ENCODE measurements at places on chromosomes 3 and 15.

DNA sequence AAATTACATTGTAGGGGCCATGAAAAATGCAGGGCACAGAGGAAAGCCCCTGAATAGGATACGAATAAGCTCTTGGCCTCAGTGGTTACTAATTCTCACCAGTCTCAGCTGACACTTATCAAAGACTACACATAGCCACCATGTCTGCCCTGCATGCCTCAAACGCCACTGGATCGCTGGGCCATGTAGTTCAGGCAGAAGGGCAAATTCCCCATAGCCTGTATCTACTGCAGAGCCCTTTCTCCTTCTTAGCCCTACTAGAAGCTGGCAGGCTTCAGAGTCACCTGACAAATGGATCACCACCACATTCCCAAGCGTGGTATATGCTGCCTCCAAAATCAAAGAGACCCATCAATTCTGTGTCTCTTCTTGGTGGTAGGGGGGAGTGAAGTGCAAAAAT lies 177.4 kb downstream of the MINAR1 start:
- DNase-seq: no peak

GRCh38 chr3:66371432-66371831 lies 129.4 kb downstream of the LRIG1 start:
- no peak for DNase-seq

- DNase-seq: no peak
Observed at GRCh38 chr15:73751511-73751898, 1.6 kb downstream of the INSYN1 start.

- no peak for DNase-seq
Observed at GRCh38 chr3:60555686-60556354, 695.4 kb downstream of the FHIT start.

- no peak for DNase-seq
Observed at GRCh38 chr15:63022181-63022580, 20.4 kb upstream of the TPM1 start.

DNA sequence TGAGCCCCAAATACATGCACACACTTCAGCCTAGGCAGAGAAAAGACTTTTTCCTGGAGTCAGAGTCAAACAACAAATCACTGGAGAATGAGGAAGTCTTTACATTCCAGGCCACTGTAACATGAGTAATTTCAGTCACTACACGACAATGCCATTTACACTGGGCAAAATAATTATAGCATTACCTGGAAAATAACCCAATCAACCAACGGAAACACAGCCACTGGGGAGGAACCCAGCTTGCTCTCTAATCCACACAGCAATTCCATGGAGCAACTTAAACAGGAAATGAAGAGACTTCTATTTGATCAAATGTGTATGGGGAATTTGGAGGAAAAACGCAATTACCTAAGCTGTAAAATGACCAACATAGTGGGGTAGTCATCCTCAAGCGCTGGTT lies 15.2 kb downstream of the FSTL1 start:
- DNase-seq: no peak

- no peak for DNase-seq
Observed at GRCh38 chr15:101198800-101199199, 53.0 kb downstream of the CHSY1 start.

GRCh38 chr3:179304605-179305004 lies 18.2 kb upstream of the ZNF639 start:
- DNase-seq: no peak

GRCh38 chr3:15591928-15592327 lies 9.4 kb downstream of the HACL1 start:
- no peak for DNase-seq

DNA sequence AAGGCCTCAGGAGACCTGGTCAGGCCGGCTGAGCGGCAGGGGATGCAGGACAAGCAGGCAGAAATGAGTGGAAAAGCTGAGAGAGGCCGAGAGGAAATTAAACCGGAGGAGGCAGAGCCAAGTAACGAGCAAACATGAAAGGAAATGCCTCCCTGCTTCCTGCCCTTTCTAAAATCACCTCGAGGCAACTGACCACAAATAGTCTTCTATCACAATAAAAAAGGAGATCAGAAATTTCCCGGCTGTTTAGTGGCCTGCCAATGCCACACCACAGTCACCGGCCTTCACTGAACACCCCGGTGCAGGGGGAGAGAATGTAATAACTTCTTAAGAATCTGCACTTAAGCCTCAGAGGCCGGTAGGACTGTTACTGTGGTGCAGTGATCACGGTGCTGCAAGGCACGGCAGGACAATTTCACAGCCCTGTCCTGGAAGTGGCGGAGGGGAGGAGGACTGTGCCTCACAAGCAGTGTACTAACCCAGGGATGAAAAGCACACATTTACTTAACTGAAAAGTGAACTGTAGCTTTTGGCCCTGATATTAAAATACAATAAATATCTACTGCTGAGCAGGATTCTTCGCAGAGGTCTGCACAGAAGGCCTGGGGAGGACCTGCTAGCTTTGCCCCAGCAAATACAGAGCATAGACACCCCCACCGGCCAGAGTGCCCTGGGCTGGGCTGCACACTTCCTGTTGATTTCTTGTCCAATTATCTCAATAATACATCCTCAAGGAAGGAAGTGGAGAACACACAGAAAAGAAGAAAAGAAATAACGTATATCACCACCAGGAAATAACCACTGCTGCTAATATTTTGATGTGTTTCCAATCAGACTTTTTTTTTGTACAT lies 183.5 kb upstream of the NSMCE3 start:
- DNase-seq: no peak

GRCh38 chr3:129688271-129688895 lies 81.9 kb upstream of the PLXND1 start:
- peak; percentile 72 for DNase-seq

- no peak for DNase-seq
Observed at GRCh38 chr15:40953713-40954074, 423 bp downstream of the CHAC1 start.

GRCh38 chr3:65052101-65052500 lies 364.3 kb upstream of the ADAMTS9 start:
- no peak for DNase-seq

DNA sequence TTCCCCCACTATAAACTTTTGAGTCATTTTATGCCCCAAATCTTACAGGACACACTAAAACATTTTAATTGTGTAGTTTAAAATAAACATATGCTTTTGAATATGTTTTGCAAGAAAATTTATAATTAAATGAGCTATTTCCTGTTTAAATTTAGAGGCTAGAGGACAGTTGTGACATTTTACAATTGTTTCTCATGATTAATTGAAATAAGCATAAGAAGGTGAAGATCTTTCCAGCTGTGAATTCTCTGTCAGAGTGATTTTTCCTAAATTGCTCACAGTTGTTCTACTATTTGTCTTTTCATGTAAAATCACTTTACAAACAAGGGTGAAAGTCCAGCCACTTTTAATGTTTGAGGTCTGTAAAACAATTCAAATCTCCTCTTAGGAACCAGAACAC lies 892.3 kb downstream of the CADM2 start:
- no peak for DNase-seq

DNA sequence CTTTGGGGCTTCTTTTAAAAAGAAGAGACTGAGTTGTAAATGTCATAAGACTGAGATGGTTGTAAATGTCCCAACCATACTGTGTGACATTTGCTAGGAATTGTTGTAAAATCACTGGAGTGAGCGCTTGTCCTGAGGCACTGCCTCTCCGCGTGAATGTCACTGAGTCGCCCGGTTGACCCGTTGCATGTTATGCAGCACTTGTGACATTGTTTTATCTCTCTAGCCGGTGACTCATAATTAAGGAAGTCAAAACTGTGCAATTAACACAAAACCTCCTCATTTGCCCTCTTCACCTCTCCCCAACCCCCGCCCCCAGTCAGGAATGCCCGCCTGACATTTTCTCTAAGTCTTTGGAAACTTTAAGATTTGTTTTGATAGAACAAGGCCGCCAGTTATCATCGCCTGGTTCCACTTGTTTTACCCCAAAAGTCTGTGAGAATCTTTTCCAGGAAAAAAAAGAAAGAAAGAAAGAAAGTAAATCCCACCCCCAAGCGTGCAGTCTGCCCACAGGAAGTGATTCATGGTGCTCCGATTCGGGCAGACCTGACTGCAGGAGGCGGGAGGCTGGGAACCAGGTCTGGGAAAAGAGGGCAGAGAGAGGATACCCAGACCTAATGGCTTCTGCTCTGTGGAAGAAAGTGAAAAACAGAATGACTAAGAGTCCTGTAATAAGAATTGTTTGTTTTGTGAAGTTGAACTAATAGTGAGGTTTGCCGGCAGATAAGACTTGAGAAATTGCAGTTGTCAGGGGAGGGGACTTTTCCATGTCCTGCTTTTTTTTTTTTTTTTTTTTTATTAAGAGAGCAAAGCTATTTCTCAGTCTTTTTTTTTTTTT lies 84.8 kb downstream of the SMAD3 start:
- no peak for DNase-seq

- peak; percentile 78 for DNase-seq
Observed at GRCh38 chr3:194070634-194071409, 65.1 kb upstream of the HES1 start.

DNA sequence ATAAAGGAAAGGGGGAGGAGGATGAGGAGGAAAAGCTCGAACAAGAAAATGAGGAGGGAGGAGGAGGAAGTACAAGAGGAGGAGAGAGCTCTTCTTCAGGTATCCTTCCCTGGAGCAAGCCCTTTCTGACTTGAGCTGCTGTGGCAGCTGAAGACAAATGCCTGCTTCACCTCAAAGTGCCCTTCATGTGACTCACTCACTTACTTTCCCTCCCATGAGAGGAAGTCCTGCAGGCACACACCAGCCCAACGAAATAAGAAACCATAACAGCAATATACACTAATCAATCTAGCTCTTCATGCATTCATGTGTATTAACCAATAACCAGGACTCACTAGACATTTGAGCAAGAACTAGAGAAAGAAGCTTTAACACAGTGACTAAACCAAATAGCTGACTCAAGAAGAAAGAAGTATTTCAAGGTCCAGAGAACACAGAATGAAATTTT lies 251.9 kb downstream of the IGSF11 start:
- DNase-seq: no peak

- no peak for DNase-seq
Observed at GRCh38 chr15:59406446-59406845, 31.5 kb upstream of the FAM81A start.

DNA sequence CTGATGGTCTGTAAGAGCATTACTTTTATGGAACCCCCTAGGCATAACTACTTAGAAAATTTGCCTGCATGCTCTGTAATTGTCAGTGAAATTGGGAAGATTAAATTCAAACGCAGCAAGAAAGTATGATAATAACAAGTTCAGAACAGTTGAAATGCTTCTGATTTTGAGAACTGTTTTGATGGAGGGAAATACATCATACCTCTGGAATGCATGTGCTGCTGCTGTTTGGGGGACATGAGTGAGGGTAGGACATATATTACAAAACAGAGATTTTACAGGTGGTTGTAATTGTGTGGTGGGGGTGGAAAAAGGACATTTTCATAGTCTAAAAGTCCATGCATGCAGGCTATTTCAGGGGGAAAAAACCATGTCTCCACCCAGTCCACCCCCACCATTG lies 135.0 kb upstream of the DPH6 start:
- DNase-seq: no peak

DNA sequence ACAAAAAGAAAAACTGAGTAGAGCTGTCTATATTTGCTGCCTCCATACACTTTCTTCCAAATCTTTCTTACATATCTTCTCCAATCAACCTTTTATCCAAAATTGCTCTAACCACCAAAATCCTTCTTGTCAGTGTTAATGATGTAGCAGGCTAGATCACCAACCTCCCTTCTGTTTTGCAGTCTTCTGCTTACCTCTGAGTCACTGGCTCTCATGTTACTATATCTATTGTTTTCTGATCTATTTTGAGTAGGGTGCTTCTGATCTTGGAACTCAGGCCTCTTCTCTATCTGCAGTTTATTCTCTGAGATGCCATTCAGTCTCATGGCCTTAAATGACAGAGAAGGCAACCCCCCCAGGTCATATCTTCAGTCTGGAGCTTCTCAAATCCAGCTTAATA lies 26.3 kb upstream of the AADAC start:
- no peak for DNase-seq

DNA sequence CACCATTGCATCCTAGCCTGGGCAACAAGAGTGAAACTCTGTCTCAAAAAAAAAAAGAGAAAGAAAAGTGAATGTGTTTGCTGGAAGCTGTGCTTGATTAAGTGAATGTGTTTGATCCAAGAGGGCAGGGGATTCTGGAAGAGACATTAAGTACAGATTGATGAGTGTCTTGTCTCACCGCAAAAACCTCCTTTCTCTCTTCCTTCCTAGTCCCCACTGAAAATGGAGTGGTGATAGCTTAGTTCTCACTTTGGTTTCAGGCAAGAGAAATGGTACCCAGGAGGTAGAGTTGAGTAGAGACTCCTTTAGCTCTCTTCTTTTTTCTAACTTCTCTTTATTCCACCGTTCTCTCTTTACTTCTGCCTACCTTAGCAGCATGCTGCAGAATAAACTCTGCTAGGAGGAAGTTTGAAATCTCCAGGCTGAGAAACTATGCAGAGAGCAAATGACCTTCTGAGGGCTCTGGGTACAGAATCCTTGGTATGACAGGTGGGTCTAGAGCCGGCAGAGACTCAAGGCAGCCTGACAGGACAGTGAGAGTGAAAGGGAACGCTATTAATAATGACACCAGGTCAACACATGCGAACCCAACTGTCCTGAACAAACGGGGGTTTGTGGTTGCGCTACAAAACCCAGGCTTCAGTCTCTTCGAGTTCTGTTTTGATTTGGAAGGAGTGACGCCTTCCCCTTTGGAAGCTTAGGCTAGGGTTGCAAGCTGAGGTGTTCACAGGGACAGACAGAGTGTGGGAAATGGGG lies 74.9 kb downstream of the SMAD3 start:
- DNase-seq: no peak

DNA sequence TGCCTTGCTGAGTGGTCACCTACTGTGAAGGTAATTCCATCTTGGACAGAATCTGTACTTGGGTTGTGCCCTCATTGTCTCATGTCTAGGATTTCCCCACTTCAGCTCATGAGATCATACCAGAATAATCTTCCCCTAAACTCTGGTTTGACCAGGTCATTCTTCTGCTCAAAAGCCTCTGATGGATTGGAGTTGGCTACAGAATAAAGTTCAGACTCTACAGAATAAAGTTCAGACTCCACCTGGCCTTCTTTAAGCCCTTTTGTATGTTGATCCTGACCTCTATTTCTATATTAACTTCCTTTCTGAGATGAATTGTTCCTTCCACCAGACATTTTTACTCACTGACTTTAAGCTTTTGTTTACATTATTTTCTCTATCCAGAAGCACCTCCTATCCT lies 6.4 kb upstream of the GLCE start:
- no peak for DNase-seq

GRCh38 chr15:89356634-89357298 lies 22.1 kb upstream of the POLG start:
- no peak for DNase-seq

GRCh38 chr3:134846911-134847317 lies 51.9 kb downstream of the EPHB1 start:
- DNase-seq: no peak

GRCh38 chr15:87850916-87851315 lies 405.6 kb downstream of the NTRK3 start:
- no peak for DNase-seq

Data from muscle of arm (tissue), 14 donors.